ENCODE measurements at places on chromosomes 4 and X.

DNA sequence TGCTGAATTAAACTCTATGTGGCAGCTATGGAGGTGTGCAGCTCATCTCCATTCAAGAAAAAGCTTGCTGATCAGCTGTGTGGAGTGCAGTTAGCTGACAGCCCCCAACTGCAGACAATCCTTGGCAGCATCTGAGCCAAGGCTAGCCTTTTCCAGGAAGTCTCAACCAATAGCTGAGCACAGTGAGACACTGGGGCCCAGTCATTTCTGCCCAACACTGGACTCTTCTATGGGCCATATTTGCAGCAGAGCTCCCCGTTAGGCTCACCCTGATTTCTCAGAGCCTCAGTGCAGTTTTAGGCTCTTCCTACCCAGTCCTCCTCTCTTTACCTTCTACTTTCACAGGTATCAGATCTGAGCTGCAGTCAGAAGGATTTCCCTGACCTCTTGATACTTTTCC is 12.9 kb downstream of the DDX53 start:
- no peak for DNase-seq

GRCh38 chr4:154429176-154429575 is 62.4 kb downstream of the DCHS2 start:
- no peak for DNase-seq

GRCh38 chrX:110146521-110146920 is 143.6 kb downstream of the TMEM164 start:
- peak; percentile 44 for DNase-seq

- DNase-seq, result no peak
These were observed 47.7 kb downstream of the DDX60L start for GRCh38 chr4:168432419-168433146.

DNA sequence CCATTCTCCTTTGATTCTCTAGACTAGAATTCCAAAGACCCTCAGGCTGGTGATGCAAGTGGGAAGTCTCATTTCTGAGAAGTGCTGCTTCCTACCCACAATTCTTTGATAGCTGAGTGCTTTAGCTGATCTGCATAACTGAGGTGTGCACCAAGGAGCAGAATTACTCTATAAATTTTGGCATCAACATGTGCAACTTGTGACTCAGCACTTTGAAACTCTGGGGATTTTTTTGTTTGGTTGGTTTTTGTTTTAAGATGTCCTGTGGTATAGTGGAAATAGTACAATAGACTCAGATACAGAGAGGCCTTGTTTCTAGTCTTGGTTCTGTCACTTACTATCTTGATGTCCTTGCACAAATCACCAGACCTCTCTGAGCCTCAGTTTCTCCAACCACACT is 148.4 kb downstream of the AR start:
- DNase-seq, result peak; percentile 49

DNA sequence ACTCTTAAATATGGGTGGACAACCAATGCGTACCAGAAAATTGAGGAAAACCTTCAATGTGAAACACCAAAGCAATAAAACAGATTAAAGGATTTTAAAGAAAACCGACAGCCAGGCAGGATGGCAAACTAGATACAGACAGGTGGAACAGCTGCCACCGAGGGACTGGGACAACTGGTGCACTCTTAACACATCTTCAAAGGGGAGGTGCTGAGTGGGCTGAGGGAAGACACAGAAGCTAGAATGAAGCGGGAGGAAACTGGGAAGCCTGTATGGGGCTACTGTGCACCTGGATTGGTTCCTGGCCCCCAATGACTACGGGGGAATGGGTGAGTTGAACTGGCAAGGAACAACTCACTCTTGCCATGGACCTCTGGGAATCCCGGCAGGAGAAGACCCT is 20.7 kb downstream of the ZNF280C start:
- DNase-seq, result no peak

DNA sequence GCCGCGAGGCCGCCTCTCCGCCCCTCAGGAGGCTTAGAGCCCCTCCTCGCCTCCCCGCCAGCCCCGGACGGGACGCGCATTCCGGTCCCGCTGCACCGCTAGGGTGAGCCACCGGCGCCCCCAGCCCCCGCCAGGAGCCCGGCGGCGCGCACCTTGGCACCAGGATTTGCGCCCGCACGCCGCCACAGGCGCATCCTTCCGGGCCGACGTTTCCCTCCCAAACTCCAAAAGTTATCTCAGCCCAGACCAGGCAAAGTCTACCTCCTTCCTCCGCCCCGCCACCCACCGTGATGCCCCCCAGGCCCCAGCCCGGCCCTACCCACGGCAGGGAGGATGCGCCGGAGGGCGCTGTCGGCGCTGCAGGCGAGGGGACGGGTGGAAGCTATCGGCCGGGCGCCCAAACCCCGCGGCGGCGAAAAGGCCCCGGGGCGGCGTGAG is 538 bp downstream of the SCML2 start:
- DNase-seq, result no peak

- no peak for DNase-seq
These were observed 255.1 kb upstream of the GPC4 start for GRCh38 chrX:133670383-133670782.

GRCh38 chr4:108168671-108169523 is at the start of gene LEF1:
TSS of gene LEF1 (minus strand) at chr4:108168932. CDS start at chr4:108167767, 1,165 bp downstream.
- DNase-seq, result no peak

- no peak for DNase-seq
These were observed 69.8 kb downstream of the GPAT3 start for GRCh38 chr4:83605744-83606172.

DNA sequence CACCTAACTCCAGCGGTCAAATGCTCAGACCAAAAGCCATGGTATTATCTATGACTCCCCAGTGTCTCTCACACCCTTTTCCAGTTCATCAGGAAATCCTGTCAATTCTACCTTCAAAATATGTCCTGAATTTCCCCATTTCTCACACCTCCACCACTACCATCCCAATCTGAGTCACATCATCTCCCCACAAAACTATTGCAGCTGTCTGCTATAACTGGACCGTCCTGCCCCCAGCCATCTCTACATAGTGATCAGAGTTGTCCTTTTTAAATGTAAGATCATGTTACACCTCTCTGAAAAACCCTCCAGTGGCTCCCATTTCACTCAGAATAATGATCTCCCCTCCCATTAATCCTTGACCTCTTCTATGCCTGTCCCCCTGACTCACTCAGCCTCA is 6.8 kb upstream of the ODAPH start:
- no peak for DNase-seq

- no peak for DNase-seq
These were observed 1156.7 kb downstream of the FAM133A start for GRCh38 chrX:94830717-94831116.

- no peak for DNase-seq
These were observed 822 bp downstream of the ZNF275 start for GRCh38 chrX:153334654-153335295.

DNA sequence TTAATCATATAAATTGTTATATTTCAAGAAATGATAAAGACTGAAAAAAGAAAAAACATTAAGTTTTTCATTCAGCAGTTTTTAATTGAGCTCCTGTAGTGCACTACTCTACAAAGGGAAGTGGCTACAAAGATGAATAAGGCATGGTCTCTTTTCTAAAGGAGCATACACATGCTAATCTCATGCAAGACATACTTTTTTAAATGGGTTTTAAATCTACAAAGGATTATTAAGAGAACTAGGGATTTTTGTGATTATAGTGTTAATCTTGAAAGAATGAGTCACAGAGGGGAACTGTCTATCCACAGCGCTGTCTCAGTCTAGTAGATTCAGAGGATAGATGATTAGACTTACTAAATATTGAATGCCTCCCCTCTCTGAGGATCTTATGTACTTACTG is 1722.2 kb downstream of the RPA4 start:
- DNase-seq, result no peak

DNA sequence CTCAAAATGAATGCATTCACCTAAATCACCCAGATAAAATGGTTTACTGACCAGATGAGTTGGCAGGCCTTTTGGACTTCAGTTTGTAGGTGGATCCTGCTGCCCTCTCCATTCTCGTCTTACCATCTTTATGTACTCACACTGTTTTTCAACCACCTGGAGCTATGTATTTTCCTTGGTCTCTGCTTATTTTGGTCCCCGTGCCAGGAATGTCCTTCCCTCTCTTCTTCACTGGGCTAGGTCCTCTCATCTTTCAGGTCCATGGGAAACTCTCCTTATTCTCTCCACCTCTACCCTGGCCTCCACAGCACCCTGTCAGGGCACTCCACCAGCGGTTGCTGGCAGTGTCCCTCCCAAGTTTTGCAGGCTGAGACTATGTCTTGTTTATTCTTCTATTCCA is 2.6 kb downstream of the GPRIN3 start:
- no peak for DNase-seq

- DNase-seq, result no peak
These were observed 59.1 kb downstream of the IGFBP7 start for GRCh38 chr4:57051095-57051494.

DNA sequence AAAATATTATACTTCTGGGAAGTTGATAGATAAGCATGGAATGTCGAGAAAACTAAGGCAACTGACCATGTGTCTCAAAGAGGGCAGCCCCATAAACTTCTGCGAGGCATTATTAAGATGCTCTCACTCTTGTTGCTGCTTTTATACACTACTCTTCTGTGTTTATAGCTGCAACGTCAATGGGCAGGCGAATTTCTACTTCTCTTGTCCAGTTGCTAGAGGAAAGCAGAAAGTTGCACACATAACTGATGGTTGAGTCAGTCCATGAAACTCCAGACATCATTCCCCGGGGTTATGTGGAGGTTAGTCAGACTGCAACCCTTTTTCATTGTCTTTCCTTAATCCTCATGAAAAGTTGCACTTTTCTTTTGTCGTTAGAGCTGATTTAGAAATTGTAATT is 39.8 kb downstream of the VCX3B start:
- DNase-seq, result no peak

- no peak for DNase-seq
These were observed 75.9 kb upstream of the LSM6 start for GRCh38 chr4:146099585-146099984.

DNA sequence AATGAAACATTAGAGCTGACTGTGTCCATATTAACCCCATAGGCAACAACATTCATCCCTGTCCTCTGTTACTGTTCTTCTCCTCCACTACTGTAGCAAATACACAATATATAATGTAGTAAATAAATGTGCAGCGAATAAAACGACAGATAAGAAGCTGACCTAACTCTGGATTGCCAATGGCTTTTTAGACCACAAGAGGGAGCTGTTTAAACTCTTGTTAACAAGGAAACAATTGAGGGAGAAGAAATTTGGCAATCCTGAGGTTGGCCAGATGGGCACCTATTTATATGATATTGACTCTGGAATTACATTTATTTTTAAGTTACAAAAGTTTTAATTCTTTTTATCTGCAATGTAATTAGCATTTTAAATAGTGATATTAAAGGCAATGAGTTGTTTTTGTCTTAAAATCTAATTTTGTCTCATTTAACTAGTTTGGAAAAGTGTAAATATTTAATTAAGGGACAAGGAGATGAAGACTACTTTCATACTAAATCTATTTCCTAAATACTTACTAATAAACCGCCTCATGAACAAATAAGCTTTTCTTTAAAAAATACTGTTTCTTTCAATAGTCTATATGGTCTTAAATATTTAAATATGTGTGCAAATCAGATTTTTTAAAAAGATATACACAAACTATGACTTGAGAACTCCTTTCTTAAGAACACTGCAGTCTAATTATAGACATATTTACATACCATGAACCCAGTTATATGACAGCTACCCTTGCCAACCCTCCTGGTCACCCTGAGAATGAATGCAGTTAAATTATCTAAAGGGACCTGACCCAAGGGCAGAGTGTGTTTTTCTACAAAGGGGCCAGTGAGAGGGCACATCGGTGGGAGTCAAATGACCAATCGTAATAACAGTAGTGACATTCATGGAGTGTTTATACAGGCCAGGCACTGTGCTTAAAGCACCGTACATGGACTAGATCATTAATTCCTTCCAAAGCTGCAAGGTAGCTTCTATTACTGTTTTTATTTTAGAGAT is 52.9 kb upstream of the HPF1 start:
- DNase-seq, result peak; percentile 49

DNA sequence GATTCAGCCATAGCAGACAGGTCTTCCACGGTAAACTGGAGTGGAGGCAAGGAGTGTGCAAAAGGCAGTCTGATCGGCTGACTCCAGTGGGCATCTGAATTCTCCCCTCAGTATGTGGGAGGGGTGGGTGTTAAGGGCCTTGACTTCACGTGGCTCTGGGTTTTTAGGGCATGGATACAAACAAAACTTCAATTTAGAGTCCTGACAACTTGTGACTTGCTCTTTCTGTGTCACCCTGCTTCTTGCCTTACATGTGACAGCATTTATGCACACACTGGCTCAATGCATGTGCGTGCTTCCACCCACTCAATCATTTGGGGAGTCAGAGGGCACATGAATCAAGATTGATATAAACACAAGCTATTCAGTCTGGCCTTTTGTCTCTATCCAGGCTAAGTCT is 17.5 kb downstream of the PLP1 start:
- peak; percentile 39 for DNase-seq

- no peak for DNase-seq
These were observed 55.8 kb downstream of the C4orf50 start for GRCh38 chr4:5962416-5962815.

- DNase-seq, result peak; percentile 45
These were observed 8.8 kb downstream of the PPM1K start for GRCh38 chr4:88275516-88275915.

DNA sequence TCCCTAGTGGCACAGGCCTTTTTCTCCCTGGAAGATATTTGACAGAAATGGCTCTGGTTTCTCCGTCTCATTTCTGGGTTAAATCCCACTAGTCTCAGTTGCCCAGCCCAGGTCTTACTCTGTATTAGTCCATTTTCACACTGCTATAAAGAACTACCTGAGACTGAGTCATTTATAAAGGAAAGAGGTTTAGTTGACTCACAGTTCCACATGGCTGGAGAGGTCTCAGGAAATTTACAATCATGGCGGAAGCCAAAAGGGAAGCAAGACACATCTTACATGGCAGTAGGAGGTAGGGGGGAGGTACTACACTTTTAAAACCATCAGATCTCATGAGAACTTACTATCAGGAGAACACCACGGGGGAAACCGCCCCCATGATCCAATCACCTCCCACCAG is 81.9 kb downstream of the FHDC1 start:
- no peak for DNase-seq

DNA sequence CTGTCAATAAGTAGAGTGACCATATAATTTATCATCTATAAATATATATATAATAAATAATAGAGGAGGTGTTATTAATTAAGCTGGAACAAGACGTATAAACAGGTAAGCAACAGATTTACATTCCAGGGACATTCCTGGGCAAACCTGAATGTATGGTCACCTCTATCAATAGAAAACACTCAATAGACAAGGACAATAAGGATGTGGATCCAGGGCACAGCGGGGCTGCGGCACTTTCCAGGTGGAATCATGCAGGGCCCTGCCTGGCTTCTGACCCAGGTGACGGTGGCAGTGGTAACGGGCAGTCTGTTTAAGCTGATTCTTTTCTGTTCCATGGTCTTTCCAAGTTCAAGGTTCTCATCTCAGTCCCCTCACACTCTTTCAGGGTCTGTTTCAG is 22.5 kb downstream of the ENPEP start:
- no peak for DNase-seq

- no peak for DNase-seq
These were observed 73.0 kb upstream of the ADGRG2 start for GRCh38 chrX:19195243-19195610.

- DNase-seq, result no peak
These were observed 942.7 kb upstream of the NDST4 start for GRCh38 chr4:116055857-116056827.

GRCh38 chr4:1583051-1583785 is 100.9 kb downstream of the FAM53A start:
- DNase-seq, result no peak

Measured in HCEC 1CT (cell line).